Retinal pigment epithelial cell (primary cell): ENCODE measurements at places on chromosomes 4 and X.
A peak's percentile ranks its signal among the peaks of the same experiment; 100 is the strongest.

GRCh38 chr4:184417802-184418511, 56.4 kb downstream of the IRF2 start:
- DNase-seq, result no peak

GRCh38 chrX:153909024-153909979, 4.8 kb downstream of the AVPR2 start:
- DNase-seq, result no peak

GRCh38 chr4:84855774-84856173, 110.7 kb downstream of the WDFY3 start:
- DNase-seq, result no peak

- no peak for DNase-seq
Measured at GRCh38 chr4:176044589-176044951, 21.1 kb upstream of the WDR17 start.

GRCh38 chr4:56434599-56435139, 746 bp downstream of the PPAT start:
- no peak for DNase-seq

DNA sequence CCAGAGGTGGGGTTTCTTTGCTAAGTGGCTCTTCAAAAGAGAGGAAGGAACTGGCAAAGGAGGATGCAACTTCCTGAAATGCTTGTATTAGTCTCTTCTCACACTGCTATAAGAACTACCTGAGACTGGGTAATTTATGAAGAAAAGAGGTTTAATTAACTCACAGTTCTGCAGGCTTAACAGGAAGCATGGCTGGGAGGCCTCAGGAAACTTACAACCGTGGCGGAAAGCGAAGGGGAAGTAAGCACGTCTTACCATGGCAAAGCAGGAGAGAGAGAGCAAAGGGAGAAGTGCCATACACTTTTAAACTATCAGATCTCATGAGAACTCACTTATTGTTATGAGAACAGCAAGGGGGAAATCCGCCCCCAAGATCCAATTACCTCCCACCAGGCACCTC, 505.7 kb downstream of the ZNF674 start:
- no peak for DNase-seq

DNA sequence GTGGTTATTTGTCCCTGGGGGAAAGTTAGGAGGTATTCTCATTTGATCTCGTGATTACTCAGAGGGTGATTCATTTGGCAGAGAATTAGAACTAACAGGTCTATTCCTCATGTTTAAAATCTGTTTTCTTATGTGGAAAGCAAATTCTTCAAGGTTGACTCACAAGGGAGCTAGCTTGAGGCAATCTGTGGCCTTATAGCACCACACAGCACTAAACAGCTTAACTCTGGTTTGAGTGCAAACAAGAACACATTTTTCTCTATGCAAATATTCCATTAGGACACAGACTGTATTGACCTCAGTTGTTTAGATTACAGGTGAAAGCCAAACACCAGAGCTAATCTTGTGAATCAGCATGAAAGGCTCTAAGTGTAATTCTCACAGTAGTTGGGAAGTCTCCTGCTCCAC, 694.4 kb upstream of the POU3F4 start:
- DNase-seq, result peak; percentile 62
